ENCODE measurements at places on chromosomes 2 and 18.

GRCh38 chr2:101751875-101752619 is 54.5 kb downstream of the MAP4K4 start:
- DNase-seq = no peak

- DNase-seq = no peak
Observed at GRCh38 chr18:25287106-25287505, 64.9 kb downstream of the ZNF521 start.

DNA sequence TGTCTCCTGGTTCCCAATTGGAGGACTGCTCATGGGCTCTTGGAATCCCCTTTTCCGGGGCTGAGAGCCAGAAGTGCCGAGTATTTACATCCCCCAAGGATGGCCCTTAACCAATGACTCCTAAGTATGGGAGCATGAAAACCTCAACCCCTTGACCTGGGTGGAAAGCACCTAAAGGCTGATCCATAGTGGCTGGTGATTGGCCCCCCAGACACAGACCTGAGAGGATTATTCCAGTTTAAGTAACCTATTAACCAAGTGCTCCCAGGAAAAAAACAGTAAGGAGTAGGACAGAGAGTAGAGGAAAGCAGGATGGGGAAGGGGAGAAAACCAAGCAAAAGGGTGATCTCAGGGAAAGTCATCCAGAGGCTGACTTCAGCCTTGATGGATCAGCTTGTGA is 206.1 kb upstream of the RND3 start:
- no peak for DNase-seq

- no peak for DNase-seq
Observed at GRCh38 chr2:61328707-61329251, 142.1 kb downstream of the USP34 start.

DNA sequence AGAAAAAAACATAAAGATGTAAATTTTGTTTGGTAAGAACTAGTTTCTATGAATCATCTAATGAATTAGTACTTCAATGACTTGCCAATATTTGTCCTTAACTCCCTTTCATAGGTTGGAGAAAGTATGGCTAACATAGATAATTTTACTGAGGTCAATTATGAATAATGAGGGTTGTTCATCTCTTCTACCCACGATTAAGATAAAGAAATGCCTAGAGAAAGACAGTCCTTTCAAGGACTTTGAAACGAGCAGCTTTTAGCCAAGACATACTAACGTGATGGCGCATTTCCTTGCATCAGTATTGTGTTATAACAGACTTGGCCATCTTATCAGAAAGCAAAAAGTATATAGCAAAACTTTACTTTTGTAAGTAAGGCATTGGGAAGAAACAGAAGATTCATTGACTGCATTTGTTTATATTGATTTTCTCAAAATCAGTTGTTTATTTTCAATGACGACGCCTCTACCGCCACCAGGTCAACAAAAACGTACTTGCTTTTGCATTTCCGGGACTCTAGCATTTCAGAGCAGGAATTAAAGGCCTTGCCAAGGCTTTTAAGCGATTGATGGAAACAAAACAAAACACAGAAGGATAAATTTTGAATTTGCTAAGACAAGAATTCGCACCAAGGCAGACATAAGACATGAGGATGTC is 961 bp downstream of the RBM43 start:
- no peak for DNase-seq

GRCh38 chr18:13909141-13909940 is 6.0 kb downstream of the MC2R start:
- no peak for DNase-seq

DNA sequence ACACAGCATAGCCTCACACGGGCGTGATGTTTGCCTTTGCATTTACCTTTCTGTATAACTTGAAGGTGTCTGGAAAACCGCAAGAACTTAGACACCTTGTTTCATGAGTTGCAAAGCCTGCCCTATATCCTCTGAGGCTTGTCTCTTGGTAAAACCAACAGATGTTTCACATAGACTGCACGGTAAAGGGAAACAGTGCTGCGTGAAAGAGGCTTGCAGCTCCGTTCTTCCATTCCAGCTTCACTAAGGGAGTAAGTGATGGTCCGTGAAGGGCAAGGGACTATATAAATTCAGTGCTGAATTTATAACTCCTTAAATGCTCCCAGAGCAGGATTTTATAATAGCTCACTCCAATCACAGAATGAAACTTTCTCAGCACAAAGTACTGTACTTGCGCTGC is 360.5 kb downstream of the SOX11 start:
- no peak for DNase-seq

DNA sequence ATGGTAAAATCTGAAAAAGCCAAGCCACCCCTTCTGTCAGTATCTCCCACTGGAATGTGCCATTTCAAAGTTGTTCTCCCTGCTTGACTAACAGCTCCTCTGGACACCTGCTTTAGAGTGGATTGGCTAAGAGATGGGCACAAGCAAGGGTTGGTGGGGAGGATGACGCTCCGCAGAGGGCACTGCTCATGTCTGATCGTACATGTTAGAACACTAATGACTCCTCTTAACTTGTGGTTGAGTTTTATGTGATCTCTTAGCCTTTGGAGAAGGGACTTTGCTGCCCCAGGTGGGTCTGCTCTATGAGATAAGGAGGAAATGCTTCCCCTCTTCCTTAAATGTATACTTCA is 8.2 kb upstream of the KIAA2012 start:
- DNase-seq = no peak

DNA sequence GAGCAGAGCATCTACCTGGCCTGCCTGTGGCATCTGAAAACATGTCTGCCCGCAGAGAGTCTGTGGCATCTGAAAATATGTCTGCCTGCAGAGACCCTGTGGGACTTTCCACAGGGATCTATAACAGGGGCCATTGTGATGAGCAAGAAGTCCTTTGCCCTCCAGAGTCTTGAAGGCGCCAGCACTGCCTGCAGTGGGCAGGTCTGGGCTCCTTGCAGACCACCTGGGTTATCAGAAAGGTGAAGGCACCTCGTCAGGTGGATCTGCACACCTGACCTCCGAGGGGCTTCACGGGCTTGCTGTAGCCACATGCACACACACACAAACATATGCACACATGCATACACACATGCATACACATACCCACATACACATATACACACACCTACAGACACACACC is 189.5 kb upstream of the HDAC4 start:
- DNase-seq = no peak

DNA sequence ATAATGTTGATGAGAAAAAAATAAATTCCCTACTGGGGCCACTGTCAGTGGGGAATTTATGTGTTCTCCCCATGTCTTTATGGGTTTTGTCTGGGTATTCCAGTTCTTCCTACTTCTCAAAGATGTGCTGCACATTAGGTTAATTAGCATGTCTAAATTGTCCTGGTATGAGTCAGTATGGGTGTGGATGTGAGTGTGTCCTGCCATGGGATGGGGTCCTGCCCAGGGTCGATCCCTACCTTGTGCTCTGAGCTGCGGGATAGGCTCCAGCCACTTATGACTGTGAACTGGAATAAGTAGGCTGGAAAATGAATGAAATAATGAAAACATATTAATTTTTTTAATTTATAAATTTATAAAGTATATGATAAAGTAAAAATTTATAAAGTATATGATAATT is 167.5 kb downstream of the UBR3 start:
- DNase-seq = no peak

- peak; percentile 73 for DNase-seq
Observed at GRCh38 chr18:45690975-45691815, 32.8 kb upstream of the SLC14A1 start.

DNA sequence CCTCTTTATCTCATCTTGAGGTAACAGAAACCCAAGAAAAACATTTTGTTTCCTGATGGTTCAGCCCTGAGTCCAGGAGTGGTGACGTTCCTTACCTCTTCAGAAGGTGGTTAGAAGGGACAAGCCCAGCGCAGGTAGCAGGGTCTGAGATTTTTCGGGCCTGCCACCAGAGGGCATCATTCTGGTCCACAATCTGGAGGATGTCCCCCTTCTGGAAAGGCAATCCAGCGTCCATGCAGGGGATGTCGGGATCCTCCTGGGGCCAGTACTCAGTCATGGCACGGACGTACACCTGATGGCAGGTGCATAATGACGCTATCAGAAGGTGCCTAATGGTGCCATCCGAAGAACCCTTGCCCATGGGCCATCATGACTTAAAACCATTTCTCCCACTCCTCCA is 17.7 kb downstream of the MPP4 start:
- peak; percentile 48 for DNase-seq

DNA sequence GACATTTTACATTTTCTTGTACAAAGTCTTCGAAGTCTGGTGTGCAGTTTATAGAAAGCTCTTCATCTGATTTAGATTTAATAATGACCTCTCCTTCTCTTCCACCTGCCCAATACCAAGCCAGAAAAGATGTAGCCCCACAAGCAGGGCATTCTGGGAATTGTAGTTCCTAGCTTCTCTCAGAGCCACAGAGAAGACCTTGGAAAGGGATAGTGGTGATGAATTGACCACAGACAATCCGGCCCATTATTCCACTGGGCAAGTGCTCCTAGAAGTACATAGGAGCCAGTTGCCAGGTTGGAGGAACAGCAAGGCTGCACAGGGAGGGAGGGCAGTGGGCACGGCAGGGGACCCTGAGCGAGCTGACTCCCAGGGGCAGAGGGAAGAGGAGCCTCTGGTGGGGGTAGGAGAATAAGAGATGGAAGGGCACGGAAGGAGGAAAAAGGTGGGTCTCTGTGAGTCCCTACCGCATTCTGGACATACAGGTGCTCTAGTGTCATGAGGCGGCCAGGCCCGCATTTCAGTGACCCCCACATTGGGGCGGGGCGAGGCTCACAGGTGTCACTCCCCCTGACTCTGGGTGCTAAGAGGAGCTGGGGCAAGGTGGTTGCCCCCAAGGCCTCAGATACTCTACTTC is 152.5 kb upstream of the HAAO start:
- DNase-seq = no peak

- peak; percentile 62 for DNase-seq
Observed at GRCh38 chr18:79380816-79381806, 14.6 kb upstream of the NFATC1 start.

DNA sequence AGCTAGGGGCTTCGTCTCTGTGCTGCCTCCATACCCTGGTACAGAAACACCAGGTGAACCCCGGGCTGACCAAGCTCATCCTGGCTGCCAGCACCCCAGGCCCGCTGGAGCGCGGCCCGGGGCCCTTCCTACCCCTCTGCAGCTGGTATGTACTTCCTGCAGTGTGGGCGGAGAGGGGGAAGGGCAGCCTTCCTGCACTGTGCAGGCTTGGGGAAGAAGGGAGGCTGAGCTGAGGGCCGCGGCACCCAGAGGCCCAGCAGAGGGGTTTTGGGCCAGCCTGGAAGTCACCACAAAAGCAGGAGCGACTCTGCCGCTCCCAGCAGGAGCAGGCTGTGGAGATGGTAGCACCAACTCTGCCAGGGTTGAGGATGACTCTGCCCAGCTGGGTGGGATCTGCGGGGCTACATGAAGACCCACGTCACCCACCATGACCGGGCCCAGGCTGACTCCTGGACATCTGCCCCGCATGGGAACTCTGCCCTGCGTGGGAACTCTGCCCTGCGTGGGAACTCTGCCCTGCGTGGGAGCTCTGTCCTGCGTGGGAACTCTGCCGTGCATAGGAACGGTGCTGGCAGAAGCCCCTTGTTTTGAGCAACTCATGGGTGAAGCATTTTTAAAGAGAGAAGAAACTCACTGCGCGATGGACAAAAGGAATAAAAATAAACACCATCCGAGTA is 273.3 kb downstream of the NDUFA10 start:
- DNase-seq = no peak

DNA sequence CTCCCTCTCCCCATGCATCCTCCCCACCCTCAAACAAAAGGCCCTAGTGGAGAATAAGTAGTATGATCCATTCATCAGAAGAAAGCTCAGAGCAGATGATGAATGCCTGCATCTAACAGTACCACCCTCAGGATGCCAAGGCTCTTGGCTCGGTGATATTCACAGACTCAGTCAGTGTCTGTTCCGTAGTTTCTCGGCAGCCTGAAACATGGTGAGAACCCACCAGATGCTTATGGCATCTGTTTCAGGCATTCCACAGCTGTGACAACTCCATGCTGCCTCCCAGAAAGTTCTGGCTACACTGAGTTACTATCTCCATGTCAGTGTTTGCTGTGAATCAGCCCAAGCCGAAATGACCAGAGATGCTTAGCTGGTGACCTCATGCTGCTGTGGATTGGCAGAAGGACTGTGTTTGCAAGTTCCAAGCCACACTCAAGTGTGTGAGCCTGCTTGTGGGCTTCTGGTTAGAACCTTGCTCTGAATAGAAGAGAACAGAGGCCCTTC is 83.9 kb downstream of the WDSUB1 start:
- no peak for DNase-seq

DNA sequence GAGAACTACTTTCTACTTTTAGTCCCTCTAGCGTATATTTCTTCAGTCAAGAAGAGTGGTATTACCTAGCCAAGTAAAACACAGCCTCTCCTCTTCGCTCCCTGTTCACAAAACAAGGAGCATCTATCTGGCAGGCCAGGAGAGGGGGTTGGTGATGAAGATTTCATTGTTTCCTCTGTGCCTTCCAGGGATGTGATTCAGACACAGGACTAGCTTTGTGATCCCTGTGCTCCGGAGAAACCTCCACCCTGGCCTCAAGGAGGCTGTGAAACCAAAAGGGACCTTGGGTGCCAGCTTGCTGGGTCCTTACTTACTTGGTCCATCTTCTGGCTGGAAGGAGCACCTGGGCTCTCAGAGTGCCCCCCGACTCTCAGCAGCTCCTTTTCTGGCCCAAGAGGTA is 5.7 kb downstream of the RHOB start:
- no peak for DNase-seq

- DNase-seq = no peak
Observed at GRCh38 chr2:219205981-219206327, 628 bp upstream of the ZFAND2B start.

GRCh38 chr2:169265591-169265990 is 96.7 kb downstream of the LRP2 start:
- no peak for DNase-seq

GRCh38 chr2:197256547-197257170 is 53.9 kb downstream of the ANKRD44 start:
- DNase-seq = no peak

DNA sequence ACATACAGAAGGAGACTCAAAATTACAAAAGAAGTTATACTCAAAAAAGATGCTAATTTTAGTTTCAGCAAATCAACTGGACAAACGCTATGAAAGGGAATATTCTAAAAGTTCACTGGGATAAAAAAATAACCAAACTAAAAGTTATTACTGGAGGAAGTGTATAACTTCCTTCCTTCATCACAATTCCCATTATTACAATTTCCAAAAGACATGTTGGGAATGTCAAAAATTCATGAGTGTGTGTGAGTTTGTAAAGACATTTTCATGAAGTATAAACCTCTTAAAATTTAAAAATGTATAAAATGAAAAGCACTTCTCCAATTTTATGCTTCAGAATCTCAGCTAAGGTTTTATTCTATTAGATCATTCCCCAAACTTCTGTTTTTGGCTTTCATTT is 67.8 kb downstream of the MERTK start:
- DNase-seq = peak; percentile 31

- DNase-seq = peak; percentile 69
Observed at GRCh38 chr2:189412330-189412953, 28.8 kb upstream of the WDR75 start.

DNA sequence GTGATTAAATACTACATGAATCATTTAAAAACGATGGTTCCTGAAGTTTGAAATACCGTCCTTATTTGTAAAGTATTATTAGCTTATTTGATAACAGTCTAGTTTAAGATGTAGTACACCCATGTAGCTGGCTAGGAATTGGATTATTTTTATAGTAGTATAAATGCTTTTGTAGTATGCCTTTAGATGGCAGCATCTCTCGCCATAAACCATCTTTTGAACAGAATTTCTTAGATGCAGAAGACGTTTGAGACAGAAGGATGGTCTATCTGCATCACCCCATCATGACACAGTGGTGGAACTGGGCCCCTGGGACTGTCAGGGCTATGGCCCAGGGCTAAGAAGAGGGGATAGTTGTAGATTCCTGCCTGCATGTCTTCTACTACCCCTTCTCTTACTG is 152.7 kb downstream of the WDSUB1 start:
- no peak for DNase-seq

All from dermis microvascular lymphatic vessel endothelial cell (primary cell).